ENCODE measurements at places on chromosomes 11 and 22.

- no peak for DNase-seq
These were observed 81.5 kb upstream of the MYOD1 start for GRCh38 chr11:17637901-17638300.

DNA sequence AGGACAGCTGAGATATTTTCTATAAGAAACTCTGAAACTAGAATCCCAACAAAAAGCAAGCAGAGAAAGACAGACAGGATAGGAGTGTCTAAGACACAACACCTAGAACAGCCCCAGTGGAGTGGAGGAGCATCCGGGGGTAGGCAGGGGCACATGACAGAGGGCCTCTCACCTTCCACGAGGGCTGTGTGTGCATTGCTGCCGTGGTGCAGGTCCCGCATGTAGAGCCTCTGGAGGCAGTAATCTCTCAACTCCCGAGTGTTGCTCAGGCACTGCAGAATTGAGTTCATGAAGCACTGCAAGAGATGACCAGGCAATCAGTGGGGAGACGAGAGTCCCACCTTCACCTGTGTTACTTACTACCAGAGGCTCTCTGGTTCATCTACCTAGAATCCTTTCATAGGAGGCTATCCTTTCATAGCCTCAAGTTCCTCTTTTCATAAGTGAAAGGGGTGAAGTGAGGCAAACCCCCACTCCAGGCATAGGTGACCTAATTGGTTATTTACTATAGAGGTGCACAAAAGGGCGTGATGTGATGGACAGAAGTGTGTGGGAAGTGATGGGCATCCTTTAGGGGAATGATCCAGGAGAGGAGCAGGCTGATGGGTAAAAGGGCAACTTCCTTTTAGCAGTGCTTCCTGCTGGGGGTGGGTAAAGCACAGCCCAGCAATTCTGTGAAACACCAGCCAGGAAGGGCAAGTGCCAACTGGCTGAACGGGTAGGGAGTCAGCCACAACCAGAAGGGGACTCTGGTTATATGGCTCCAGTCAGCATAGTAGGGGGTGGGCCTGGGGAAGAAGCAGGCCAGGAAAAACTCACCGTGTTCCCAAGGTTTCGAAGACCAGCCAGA, 13.1 kb upstream of the MFRP start:
- no peak for DNase-seq

- no peak for DNase-seq
These were observed 70.0 kb downstream of the CWF19L2 start for GRCh38 chr11:107387666-107388065.

- no peak for DNase-seq
These were observed at the start of gene MS4A15 for GRCh38 chr11:60756307-60757032. Gene MS4A15, plus strand, starts transcription at chr11:60756867. Its CDS starts 6,867 bp downstream, at chr11:60763734.

DNA sequence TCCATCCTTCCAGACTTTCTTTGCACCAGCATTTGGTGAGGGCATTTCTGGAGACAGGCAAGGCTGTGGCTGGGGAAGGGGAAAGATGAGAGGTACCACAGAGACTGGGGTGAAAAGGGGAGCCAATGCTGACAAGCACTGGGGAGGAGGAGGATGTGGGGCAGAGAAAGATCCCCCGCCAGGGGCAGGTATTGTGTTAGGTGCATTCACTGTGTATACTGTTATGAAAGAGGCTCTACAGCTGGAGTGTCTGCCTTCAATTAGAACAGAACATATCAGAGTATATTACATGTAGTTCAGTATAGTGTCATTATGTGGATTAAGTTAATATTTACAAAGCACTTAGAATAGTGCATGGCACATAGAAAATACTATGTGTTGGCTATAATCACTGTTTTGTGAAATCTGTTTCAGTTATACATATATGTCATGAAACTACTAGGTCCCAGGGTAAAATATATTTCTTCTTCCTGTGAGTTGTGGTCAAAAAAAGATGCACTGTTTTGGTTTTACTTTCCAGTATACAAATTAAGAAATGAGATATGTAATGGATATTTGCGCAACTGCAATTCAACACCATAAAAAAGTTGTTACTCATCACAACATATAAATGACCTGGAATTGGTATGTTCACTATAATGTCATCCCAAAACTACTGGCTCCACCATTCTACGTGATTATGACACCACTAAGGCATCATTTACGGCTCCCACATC, 8.4 kb downstream of the MSANTD2 start:
- DNase-seq, result no peak

DNA sequence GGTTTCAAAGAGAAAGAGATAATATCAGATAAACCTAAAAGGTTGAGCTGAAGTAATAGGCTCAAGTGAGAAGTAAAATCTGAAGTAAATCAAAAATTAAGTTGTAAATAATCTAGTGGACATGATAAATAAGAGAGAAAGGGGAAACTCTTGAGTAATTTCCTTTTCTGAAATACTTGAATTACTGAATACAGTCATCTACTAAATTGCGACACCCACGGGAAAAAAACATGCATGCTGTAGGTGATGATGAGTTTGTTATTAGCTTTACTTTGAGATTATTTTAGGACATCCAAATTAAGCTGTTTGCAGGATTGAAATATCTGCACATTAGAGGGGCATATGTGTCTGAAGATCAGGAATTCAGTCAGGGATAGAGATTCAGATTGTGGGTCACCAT, 50.0 kb upstream of the CARD18 start:
- DNase-seq, result no peak

GRCh38 chr22:39932918-39933649, 27.1 kb upstream of the TMA7B start:
- no peak for DNase-seq

- DNase-seq, result no peak
These were observed 1.1 kb upstream of the NECTIN1 start for GRCh38 chr11:119729951-119730613.

- no peak for DNase-seq
These were observed 232.2 kb downstream of the GUCY1A2 start for GRCh38 chr11:106785913-106786650.

DNA sequence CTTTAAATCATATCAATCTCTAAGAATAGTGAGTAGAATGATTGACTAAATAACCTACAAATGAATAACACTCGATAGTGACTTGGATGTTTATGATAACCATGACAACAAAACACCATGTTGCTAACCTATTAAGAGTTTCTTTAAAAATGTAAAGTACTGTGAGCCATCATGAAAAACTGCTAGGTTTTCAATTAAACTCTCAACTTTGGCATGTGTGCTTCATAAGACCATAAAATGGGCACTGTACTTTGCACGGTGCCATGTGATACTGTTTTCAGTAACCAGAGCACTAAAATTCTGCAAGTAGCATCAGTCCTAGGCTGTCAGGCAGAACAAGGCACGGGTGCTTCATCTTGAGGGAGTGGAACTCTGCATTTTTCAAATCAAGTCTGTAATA, 96.2 kb upstream of the TRIM77 start:
- DNase-seq, result no peak

GRCh38 chr11:120224972-120225909, 14.4 kb downstream of the OAF start:
- no peak for DNase-seq

- DNase-seq, result no peak
These were observed 43.4 kb upstream of the PITPNB start for GRCh38 chr22:27962268-27963044.

DNA sequence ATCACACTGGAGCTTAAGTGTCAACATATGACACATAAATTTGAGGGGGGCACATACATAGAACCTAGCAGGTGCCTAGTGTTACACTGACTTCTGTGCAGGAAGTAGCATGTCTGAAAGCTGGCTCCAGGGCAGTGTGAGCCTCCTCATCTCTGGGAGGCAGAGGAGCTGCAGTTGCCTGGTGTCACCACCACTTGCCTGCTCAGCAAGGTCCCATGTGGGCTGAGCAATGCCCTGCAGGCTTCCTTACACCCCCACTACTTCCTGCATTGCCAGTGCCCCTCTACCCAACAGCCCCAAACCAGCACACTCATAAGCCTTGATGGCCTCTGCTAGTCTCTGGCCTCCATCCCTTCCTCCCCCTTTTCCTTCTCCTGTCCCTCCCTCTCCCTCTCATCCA, 165.8 kb downstream of the BUD13 start:
- no peak for DNase-seq

DNA sequence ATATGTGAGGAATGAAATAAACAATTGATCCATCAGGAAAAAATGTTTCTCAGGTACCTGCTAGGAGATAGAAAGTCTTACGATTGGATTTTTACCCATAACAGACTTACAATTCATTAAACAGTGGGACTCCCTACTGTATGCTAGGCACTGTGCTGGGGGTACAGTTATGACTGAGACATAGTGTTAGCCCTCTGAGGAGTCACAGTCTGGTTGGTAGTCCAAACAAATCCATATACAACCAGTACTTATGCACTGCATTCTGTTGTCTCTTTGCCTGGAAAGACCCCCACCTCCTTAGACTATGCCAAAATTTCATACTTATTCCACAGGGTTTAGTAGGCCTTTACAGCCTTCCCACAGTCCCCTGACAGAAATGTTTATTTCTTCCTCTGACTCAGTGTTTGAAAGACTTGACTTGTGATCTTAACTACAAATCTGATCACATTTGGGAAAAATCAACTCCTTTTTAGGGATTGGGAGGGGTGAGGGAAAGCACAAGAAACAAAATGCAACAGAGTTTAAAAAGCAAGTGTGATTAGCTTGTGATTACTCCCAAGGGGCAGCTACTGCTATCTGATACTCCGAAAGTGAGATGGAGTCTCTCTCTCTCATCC, 69.4 kb upstream of the HORMAD2 start:
- no peak for DNase-seq

DNA sequence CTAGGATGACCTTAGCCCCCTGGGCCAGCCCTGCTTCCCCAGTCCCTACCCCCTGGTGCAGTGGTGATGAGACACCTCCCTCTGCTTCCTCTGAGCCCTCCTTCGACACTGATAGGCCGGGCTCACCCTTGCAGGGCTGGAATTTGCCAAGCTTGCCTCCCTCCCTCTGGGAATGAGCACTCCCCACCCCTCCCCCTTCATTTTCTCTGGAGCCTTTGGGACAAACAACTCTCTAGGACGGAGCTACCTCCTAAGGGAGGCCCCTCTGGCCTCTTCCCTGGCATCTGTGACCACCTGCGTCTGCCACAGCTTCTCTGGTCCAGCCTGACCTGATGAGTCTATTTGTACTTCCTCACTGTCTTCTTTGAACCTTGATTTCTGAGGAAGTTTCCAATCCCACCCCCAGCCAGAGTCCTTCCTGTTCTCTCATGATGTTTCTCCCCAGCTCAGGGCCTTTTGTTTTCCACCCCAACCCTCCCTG, 53.3 kb upstream of the ADA2 start:
- no peak for DNase-seq

DNA sequence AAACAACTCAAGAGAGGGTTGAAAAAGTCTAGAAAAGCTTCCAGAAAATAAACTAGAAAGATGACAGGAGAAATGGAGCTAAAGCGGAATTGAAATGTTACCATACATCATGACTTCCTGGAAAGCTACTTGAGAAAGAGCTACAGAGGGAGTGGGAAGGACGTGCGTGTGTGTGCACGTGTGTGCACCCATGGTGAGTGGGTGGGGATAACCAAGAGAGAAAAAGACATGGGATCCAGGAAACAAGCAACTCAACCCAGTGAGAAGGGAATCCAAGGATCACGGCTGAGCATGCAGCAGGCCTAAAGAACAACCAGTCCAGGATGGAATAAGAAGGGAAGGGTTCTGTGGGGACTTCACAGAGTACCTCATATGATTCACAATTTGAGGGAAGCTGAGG, 21.6 kb downstream of the APOL1 start:
- no peak for DNase-seq

DNA sequence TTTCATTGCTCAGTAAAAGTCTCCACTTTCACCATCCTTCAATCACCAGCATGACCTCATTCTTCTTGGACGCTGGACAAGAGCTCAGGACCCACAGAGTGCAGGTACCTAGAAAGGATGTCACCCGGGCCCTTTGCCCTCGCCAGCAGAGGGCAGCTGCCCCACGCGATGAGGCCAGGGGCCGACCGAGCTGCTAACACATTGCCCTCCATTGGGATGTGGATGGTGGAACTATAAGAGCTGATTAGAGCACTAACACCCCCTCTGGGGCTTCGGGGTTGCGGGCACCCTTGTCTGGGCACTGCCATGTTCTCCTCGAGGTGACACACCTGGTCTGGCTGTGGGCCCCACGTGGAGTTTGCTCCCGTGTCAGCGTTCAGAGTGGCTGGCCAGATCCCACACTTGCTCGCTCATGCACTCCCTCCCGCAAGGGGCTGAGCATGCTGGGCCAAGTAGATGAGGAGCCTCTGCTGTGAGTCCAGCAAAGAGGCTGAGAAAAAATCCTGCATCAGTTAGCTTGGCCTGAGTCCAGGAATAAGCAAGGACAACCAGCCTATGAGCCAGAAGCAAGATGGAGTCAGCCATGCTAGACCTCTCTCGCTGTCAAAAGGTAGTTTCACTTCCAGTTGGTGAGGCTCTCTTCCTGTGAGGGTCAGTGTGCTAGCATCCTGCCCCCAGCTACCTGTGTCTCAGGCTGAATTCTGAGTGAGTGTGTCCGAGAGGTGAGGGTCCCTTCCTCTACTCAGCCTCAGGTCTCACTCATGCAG, 9.8 kb downstream of the KRTAP5-6 start:
- DNase-seq, result no peak

DNA sequence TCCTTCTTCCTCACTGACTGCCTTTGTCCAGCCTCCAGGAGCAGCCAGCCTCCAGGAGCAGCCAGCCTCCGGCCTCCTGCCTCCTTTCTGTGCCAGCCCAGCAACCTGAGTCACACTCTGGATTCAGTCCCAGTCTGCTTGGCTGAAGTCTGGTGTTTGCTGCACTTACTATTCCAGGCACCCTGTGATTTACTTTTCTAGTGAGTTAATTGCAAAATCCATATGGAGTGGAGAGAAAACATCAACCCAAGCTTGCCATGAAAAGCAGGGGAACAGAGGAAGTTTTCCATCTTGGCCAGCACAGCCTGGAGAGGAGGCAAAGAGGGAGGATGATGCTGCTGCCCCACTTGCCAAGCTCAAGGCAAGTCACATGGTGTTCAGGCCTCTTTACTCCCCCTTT, 400.5 kb downstream of the TENM4 start:
- DNase-seq, result no peak

DNA sequence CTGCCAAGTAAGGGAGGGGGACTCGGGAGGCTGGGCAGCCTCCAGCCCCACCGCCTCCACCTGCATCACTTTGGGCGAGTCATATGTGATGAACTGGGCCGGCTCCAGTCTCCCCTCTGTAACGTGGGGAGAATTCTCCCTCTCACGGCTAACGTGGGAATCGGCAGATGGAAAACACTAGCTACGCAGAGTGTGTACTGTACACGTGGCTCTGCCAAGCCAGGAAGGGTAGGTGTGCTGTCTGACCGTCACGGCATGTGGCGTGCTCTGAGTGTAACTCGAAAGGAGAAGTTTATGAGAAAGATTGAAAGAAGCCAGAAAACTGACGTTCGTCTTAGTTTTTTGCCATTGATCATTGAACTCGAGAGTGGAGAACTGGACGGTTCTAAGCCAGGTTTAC, 13.7 kb downstream of the TRMU start:
- DNase-seq, result no peak

- no peak for DNase-seq
These were observed 59.6 kb downstream of the PISD start for GRCh38 chr22:31602259-31602952.

- DNase-seq, result no peak
These were observed 73.8 kb upstream of the CDON start for GRCh38 chr11:126136507-126136906.

- no peak for DNase-seq
These were observed 16.0 kb downstream of the CD3E start for GRCh38 chr11:118320515-118320914.
